ENCODE measurements at places on chromosomes 6 and 20.

GRCh38 chr6:14190191-14190928 lies 72.8 kb downstream of the CD83 start:
- DNase-seq = no peak

DNA sequence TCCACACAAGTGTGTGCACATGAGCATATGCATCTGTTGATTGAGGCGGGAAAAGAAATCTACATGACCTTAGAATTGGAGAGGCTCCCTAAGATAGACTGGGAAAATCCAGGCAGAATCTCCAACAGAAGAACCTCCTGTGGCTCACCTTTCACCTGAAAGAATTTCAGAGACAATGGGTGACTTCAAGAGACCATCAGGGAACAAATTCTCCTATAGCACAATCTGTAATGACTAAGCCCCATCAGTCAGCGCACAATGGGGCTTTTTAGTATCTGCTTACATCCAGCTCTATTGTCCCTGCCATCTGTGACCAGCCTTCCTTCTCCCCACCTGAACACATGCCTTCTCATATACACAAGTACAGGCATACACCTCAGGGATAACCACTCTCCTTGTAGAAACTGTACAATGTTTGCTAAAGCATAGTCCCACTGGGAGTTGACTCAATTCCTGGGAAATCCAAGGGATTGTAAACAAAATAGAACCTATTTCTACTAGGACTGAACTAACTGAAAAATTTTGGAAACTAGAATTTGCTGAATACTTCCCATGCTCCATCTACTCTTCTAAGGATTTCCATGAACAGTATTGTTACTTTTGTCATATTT lies 150.8 kb upstream of the STXBP5 start:
- no peak for DNase-seq

GRCh38 chr20:58432186-58432954 lies 43.3 kb downstream of the VAPB start:
- no peak for DNase-seq

- no peak for DNase-seq
Measured at GRCh38 chr6:31180500-31180899, 10.0 kb upstream of the POU5F1 start.

GRCh38 chr20:57048027-57048869 lies 218.2 kb downstream of the BMP7 start:
- DNase-seq = no peak

- no peak for DNase-seq
Measured at GRCh38 chr6:146943664-146944063, 260.6 kb upstream of the STXBP5 start.

DNA sequence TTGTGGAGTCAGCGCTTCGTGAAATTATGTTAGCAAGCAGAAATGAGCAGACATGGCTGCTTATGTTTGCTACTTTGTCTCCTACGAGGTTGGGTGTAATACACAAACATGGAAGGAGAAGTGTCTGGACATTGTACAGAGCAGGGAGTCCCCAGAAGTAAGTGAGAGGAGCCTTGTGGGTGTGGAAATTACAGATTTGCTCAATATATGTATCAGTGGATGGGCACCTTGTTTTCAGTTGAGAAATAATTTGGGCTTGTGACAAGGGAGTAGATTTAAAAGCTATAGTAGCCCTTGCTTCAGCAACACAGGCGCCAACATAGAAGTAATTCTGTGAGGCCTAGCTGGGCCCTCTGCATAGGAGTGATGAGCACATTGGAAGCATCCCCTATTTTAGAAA lies 49.2 kb downstream of the HECA start:
- no peak for DNase-seq

- DNase-seq = no peak
Measured at GRCh38 chr6:168713839-168714238, 272.9 kb downstream of the SMOC2 start.
